ENCODE measurements at places on chromosomes 5 and 9.
A peak's percentile ranks its signal among the peaks of the same experiment; 100 is the strongest.

- DNase-seq, result peak; percentile 86
Measured at GRCh38 chr9:88258601-88259000, 120.3 kb upstream of the SPATA31C2 start.

GRCh38 chr9:136794281-136794999 lies 1.7 kb upstream of the CCDC183 start:
- DNase-seq, result no peak

GRCh38 chr5:91928754-91929521 lies 545.8 kb upstream of the ARRDC3 start:
- no peak for DNase-seq

DNA sequence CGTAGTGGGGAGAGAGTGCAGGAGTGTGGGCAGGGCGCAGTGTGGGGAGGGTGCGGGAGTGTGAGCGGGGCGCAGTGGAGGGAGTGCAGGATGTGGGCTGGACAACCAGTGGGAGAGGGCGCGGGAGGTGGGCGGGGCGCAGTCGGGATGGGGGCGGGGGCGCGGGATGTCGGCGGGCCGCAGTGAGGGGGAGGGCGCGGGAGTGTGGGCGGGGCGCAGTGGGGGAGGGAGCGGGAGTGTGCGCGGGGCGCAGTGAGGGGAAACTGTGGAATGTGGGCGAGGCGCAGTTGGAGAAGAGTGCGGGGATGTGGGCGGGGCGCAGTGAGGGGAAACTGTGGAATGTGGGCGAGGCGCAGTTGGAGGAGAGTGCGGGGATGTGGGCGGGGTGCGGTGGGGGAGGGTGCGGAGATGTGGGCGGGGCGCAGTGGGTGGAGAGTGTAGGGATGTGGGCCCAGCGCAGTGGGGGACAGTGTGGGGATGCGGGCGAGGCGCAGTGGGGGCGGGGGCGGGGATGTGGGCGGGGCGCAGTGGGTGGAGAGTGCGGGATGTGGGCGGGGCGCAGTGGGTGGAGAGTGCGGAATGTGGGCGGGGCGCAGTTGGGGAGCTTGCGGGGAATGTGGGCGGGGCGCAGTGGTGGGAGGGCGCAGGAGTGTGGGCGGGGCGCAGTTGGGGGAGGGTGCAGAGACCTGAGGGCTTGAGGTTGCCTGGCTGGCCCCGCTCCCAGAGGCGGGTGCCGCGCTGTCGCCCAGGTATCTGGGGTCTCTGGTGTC lies at the start of gene NXNL2:
Gene NXNL2 (plus strand): TSS at position 723 of the 770 bp plus-strand sequence. CDS start 257 bp downstream, outside the sequence.
- peak; percentile 92 for DNase-seq

GRCh38 chr9:14560194-14560593 lies 133.0 kb downstream of the ZDHHC21 start:
- no peak for DNase-seq

GRCh38 chr9:120774719-120775118 lies 18.5 kb downstream of the FBXW2 start:
- DNase-seq, result no peak

DNA sequence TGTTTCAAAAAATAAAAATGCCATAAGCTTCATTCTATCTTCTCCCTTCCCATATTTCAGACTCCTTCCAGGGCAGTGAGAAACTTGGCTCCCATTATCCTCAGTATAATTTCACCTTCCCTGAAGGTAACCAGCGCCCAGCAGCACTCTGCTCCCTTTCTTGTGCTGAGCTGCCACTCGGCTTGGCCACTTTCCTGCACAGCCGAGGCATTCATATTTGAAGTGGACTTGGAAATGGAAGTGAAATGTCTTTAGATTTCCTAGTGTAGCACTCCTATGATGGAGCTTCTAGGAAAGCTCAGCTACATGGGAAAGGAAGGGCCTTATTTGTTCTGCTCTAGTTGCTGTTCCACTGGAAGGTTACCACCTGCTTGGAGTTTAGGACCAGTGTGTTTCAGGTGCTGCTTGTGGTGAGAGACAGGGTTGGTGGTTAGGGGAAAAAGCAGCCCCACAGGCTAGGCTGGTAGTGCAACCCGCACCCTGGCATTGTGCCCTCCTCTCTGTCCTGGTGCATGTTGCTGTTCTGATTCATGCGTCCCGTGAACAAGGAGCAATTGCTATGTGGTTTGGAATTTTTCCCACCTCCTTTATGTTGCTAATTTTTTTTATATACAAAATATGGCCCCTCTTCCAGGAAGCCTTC lies 53.8 kb downstream of the RAD23B start:
- no peak for DNase-seq

- peak; percentile 86 for DNase-seq
Measured at GRCh38 chr9:121598167-121598964, 53.1 kb upstream of the DAB2IP start.

DNA sequence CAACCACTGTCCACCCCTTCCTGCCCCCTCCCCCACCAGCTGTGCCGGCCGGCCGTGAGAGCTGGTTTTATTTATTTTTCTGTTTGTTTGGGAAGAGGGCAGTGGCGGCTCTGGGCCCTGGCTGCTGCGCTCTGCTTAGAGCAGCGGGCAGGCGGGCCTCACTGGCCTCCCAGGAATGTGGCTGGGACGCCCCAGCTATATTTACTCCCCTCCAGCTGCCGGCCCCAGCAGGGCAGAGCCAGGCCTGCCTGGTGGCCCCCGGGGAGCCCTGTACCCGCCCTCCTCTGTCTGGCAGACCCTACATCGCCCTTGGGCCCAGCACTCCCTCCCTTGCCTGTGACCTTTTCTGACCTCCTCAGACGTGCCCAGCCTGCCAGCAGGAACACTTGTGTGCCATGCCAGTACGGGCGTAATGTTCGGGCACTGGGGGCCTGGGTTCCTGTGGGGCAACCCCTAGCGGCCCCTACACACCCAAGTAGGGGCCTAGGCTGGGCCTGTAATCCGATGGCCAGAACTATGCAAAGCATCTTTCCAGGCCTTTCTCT lies 7.7 kb downstream of the CXXC5 start:
- DNase-seq, result peak; percentile 79

DNA sequence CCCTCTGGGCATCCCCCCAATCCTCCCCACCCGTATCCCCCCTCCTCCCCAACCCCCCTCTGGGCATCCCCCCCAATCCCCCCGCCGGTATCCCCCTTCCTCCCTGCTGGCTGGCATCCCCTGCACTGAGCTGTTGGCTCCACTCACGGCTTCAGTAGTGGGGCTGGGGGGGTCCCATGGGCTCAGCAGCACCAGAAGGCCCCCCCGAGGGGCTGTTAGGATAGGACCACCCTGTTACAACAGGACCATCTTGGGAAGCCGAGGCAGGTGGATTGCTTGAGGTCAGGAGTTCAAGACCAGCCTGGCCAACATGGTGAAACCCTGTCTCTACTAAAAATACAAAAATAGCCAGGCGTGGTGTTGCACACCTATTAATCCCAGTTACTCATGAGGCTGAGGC lies 42.4 kb downstream of the EXD3 start:
- peak; percentile 19 for DNase-seq

GRCh38 chr5:177233206-177233605 lies 70.3 kb downstream of the RAB24 start:
- DNase-seq, result no peak

DNA sequence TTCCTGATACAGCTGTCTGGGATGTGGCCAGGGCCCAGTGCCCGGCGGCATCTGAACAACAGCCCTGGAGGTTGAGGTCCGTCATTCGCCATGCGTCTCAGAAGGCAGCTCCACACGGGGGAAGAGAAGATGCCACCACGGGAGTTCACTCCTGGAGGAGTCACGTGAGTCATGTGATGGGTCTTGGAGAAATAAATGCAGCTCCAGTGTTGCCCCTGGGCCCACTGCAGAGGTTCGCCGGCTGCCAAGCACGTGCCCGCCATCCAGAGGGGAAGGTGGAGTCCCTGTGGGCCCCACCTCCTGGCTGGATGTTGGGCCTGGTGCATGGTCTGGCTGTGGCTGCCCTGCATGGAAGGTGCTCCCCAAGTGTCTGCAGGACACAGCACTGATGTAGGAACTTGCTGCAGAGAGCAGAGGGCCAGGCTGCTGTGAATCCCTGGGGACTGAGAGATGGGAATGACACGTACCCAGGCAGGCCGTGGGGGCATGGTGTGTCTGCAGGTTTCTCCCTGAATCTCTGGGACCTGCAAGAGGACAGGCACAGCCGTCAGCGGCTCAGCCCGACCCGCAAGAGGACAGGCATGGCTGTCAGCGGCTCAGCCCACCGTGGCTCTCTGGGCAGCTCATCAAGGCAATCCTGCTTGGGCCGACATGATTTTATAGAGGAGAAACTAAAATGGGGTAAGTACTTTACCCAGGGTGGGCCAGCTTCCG lies 418.3 kb upstream of the IRX4 start:
- no peak for DNase-seq

DNA sequence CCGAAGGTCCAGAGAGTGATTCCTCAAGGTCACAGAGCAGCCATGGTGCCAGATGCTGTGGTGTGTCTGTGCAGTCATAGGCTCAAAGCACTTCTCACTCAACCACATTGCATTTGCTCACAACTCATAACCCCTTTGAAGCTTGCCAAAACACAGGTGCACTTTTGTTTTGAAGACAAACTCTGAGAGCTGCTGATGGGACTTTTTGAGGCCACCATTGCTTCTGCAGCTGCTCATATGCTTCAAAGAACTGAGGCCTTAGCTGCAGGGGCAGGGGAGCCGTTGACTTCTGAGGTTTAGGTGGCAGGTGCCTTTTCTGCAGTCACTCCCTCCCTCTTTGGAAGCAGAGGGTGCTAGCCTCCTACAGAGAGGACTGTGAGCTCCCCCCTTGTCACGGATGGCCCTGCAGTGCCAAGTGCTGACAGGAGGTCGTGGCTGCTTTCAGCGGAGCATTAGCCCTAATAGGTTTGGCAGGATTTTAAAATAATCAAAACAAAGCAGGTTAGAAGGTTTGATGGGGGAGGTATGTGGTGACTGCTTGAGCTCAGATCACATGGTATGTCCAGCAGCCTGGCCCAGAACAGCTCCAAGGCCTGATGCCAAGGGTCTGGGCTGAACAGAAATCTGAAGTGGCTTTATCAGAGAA lies 232.1 kb downstream of the MAN2A1 start:
- no peak for DNase-seq

DNA sequence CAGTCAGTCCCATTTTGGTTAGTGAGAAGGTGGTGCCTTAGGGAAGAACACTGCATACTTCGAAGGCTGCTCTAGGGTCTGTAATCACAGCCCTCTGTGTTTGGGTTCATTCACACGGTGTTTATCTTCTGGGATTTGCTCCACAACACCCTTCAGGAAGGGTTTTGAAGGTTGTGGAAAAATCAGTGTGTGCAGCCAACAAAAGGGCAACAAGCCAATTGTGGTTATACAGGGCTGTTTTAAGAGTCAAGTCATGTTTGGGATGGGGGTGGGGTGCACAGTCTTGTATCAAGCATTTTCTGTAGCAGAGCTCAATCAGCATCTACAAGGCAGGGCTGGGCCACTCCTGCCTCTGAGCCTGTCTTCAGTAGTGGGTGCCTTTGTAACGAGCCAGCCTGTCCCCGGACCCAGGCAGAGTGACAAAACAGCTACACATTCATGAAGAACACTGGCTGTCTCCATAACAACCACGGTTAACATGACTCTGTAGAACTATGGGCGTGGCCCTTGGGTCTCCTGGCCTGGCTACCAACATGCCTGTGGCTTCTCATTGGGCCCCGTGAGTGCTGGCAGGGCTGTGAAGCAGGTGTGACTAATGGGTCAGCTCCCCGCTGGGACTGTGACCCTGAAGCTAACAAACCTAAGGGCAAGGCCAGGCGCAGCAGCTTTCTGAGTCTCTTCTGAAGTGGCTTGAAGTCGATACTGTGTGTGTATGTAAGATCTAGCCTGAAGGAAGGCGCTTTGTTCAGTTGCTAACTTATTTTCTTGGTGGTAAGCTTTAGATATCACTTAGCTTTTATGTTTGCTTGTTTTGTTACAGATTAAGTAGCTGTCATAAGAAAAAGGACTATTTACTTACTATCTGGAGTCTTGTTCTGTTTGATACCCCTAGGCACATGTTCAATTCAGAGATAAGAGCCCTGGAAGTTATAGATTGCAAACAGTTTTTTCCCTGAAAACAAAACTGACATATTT lies 27.9 kb upstream of the GOLM1 start:
- peak; percentile 61 for DNase-seq

DNA sequence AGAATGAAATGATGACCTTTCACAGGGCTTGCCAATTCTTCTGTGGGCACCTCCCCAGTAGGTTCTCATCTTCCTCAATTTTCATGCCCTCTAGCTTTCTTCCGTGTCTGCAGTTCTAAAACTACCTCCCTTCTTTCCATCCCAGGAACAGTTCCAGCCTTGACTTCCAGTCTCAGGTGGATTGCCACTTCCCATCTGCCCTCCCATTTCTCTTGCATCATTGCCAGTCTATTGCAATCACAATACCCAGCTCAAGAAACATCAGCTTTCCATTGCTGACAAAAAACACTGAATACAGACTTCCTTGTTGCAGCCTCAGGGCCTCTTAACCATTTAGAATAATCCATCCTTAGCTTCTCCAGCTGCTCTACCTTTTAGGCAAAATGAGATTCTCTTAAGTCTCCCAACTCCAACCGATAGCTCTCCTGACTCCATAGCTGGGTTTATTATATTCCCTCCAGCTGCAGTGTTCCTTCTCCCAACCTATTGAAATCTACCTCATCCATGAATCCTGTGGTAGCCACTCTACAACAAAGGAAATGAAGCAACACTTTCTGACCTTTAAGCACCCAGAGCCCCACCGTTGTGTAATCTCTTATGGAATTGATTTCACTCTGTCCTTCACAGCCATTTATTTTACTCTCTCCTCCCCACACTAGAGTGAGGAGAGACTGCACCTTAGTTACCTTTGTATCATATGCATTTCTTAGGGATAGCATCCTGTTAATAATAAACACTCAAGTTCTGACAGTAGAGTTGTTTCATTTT lies 75.6 kb upstream of the PCA3 start:
- DNase-seq, result no peak

- no peak for DNase-seq
Measured at GRCh38 chr5:127958421-127959011, 125.0 kb upstream of the SLC12A2 start.

DNA sequence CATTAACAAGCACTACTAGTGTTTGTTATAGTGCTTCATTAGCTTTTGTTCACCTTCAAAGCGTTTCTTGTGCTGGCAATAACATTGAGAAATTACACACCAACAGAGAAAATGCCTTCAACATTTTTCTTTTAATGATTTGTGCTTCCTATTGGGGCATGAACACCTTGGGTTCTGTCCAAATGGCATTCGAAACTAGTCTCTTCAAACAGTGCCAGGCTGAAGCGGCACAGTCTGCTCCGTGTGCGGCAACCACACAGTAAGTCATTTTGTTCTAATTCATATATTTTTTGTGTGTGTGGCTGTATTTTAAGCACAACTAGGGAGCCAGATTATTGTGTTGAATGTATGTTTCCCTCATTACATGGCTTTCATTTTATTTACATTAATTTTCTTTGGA lies 414.7 kb upstream of the SGCD start:
- no peak for DNase-seq

Measured in left hindlimb (tissue), 1 donor.